ENCODE measurements at places on chromosomes 4 and X.

DNA sequence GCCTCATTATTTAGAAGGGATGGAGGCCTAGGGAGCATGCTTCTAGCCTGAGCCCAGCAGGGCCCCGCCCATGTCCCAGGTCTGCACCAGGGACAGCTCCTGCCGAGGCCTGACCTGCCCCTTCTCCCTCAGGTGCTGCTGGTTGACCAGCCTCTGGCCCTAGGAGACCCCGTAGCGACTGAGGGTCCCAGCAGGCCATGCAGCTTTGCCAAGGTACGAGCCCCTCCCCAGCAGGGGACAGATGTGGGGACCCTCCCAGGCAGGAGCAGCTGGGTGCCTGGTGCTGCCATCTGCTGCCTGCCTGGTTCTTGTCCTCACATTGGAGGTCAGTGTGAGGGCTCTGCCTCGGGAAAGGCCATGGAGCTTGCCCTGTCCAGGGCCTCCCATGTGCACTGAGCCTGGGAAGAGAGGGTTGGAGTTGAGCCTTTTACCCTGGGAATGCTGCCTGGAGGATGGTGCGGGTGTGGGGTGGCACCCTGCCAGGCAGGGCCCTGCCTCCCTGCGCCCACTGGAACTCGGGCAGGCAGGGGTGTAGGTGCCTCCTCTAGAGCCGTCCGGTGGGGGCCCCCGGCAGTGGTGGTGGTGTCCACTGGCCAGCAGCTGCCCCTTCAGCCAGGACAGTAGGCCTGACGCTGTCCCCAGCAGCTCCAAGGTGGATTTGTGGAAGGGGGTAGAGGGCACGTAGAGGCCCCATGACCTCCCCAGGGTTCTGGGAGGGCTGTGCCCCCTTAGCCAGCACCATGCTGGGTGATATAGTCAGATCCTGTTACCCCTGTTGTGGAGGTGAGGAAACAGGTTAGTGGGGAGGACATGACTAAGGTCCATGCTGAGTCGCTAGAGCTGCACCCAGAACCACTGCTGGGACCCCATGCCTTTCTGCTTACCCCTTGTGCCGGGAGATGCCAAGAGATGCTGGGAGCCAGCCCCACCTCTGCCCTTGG is 2.2 kb upstream of the MSANTD1 start:
- no peak for DNase-seq

GRCh38 chr4:145153904-145154298 is 26.5 kb downstream of the OTUD4 start:
- DNase-seq, result no peak

- DNase-seq, result no peak
These were observed 101.1 kb upstream of the SHISA3 start for GRCh38 chr4:42296196-42296595.

DNA sequence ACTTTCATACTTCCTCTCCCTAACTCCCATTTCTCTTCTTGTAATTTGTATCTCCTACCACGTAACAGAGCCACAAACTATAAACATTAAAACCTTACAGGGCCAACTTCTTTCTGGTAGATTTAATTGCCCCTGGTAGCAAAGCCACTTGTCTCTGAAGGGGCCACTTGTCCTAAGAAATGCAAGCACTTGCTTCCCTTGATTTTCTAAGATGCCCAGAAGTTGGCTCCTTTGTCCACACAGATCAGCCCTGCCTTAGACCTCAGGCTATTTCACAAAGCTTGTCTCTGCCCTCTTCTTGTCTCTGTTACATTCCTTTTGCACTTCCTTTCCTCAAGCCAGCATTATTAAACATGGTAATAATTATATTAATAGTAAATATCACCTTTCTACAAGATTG is 80.6 kb upstream of the CXXC4 start:
- no peak for DNase-seq

- DNase-seq, result no peak
These were observed 1.3 kb upstream of the SOD3 start for GRCh38 chr4:24794051-24794450.

GRCh38 chr4:184477201-184477999 is 3.0 kb upstream of the IRF2 start:
- no peak for DNase-seq

DNA sequence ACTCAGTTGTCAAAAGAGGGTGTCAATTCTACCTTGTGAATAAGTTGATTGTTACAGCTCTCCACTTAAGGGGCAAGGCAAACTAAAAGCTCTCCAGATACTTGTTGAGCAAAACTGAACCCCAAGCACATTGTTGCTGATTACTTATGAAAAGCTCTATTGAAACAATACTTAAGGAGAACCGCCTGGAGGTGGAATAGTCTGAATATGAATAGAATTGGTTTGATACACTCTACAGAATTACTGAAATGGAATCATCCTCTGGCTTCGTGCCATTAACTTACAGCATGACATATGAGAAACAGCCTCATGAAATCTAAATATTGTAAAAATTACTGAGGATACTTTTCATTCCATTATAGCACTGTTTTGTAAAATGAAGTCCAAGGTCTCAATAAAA is 127.0 kb upstream of the SH3RF1 start:
- no peak for DNase-seq

- DNase-seq, result no peak
These were observed 41.9 kb downstream of the PCDH19 start for GRCh38 chrX:100368167-100368566.

- no peak for DNase-seq
These were observed 20.5 kb downstream of the SEPTIN11 start for GRCh38 chr4:76969941-76970529.

DNA sequence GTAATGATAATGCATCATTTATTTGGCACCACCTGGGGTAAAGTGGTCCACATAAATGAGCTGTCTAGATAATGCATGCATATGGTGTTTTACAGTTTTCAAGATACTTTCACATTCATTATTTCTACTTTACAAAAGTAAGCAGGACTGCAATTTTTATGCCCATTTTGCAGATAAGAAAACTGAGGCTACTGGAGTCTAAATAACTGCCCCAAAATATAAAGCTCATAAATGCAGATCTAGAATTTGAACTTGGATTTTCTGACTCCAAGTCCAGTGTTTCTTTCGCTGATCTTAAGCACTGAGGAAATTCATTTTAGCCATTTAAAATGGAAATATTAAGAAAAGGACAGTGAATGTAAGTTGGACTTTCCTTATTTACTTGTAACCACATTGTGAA is 36.5 kb downstream of the GPC3 start:
- DNase-seq, result no peak

DNA sequence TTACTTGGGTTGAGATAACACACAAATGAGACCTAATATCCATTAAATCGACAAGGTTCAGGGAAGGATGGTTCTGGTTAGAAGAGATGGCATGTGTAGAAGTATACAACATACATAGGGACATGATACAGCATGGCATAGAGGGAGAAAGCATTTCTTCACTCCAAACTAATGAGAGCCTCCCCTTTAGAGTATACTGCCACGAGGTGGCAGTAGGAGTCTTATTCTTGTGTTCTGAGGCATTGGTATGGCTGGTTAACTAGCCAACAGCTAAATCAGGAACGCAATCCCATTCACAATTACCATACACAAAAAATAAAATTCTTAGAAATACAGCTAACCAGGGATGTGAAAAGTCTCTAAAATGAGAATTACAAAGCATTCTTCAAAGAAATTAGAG is 29.1 kb upstream of the TRO start:
- no peak for DNase-seq

- no peak for DNase-seq
These were observed 460.5 kb downstream of the CENPC start for GRCh38 chr4:67084783-67085182.

GRCh38 chr4:155805016-155805415 is 46.2 kb downstream of the GUCY1B1 start:
- no peak for DNase-seq

GRCh38 chrX:47840111-47840510 is 3.4 kb downstream of the ZNF81 start:
- DNase-seq, result no peak

GRCh38 chrX:152960115-152960514 is 33.8 kb downstream of the PNMA5 start:
- DNase-seq, result no peak

DNA sequence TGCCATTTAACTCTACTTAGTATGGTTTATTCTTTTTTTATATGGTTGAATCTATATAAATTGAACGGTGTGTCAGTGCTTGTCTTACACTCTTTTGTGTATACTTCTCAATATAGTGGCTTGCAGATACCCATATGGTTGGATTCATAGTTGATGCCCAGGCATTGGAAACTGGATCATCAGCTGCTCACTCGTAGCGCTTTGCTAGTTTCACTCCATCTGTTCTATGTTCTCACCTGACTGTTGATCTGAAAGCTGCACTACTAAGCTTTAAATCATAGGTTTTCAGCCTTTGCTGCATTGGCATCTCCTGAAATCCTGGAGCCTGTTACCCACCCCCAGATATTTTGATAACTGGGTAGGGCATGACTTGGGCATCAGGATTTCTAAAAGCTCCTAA is 121.6 kb upstream of the DCLK2 start:
- no peak for DNase-seq

DNA sequence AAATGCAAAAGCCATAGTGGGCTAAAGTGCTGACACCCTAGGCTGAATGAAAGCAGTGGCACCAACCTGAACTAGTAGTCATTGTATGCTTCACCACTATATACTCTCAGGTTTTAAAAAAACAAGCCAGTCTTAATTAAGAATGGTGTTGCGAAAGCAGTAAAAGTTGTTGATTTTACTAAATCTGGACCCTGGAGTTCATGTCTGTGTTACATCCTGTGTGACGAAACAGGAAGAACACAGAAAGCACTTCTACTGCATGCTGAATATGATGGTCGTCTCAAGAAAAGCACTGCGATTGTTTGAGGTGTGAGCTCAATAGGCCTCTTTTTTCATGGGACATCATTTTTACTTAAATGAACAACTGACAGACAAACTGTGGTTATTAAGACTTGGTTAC is 24.2 kb upstream of the GDPD2 start:
- DNase-seq, result no peak

DNA sequence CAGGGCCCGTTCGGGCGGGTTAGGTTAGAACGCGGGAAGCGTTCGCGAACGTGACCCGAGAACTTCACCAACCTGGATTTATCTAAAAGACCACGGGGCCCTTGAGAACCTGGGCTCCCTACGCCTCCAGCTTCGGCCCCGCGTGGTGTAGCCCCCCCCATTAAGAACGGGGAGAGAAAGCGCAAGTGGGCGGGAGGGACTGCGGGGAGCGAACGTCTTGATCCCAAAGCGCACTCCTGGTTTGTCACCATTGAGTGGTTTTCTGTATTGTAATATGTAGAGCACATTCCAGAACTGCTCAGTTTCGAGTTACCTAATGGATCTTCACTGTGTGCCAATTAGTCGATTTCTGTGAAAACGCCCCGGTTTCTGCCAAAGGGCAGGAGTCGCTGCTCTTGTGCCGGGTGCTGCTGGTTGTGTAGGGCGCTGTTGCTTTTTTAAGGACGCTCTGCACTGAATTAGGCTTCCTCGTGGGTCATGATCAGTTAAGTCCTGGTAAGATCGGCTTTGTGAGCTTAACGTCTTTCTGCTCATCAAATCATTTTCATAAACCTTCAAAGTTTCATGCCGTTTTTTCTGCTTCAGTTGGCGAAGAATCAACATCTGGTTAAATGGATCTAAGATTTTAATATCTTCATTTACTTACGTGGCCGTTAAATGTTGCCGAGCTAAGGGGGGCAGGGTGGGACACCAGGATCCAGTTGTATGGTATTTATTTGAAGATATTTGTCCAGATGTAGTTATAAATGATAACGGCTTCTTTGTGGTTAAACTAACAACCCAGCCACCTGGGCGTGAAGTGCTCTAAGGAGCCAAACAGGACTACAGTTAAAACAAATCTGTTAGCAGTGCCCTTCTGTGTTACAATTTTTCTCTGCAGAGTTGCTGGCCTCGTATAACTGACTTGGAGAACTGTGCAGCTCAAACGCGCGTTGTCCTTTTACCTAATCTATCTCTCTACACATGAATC is 809 bp downstream of the MND1 start:
- DNase-seq, result peak; percentile 7

DNA sequence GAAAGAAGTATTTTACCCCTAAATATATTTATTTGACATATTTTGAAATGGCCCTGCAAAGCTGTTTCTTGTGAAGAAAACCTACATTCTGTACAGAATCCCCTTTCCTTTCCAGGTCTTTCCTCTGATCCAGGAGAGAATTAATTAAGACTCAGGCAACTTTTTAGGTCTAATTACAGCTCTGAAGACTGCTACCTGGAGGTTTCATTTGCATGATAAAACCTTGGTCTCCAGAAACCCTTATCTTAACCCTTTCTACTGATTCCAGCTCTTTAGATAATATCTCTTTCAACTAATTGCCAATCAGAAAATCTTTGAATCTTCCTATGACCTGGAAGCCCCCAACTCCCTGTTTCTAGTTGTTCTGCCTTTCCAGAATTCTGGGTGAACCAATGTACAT is 224.0 kb downstream of the FAM47A start:
- no peak for DNase-seq

- no peak for DNase-seq
These were observed 28.0 kb downstream of the TBL1X start for GRCh38 chrX:9492901-9493300.

GRCh38 chr4:79198951-79199587 is 126.8 kb downstream of the NAA11 start:
- DNase-seq, result no peak

DNA sequence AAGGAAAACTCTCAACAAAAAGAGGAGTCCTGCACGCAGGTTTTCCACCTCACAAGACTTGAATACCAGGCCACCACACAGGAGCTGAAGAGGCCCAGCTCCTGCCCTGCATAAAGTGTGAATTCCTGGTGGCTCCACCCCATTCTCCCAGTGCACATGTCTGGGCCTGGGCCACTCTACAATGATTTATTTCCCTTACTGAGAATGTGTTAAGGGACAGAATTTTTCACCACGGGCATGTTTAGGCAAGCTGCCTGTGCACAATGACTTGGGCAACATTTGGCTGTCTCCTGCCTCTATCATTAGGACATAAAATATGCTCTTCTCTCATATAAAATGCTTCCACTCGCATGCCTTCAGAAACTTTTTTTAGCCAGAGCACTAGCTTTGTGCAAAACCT is 197.1 kb downstream of the SLC7A11 start:
- DNase-seq, result no peak

All from stimulated activated CD4-positive, alpha-beta T cell treated with anti-CD3 and anti-CD28 coated beads, Interleukin-1b, Interleukin-23, amount 100 ng/mL, for 1 hour (primary cell).